ENCODE measurements at places on chromosomes 3 and 15.
A peak's percentile ranks its signal among the peaks of the same experiment; 100 is the strongest.

GRCh38 chr3:123457841-123458240 lies 9.0 kb upstream of the ADCY5 start:
- DNase-seq, result no peak

- DNase-seq, result no peak
Measured at GRCh38 chr3:14175383-14176037, 2.9 kb downstream of the XPC start.

- no peak for DNase-seq
Measured at GRCh38 chr3:123667784-123668183, 82.9 kb upstream of the HACD2 start.

DNA sequence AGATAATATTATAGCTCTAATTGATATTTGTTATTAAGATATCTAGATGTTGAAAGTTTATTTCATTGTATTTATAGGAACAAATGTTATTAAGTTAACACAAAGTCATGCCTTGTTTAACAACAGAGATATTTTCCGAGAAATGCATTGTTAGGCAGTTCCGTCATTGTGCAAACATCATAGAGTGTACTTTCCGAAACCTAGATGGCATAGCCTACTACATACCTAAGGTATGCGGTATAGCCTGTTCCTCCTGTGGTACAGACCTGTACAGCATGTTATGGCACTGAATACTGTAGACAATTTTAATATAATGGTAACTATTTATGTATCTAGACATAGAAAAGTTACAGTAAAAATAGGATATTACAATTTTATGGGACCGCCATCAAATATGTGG lies 114.3 kb downstream of the NAALADL2 start:
- no peak for DNase-seq

DNA sequence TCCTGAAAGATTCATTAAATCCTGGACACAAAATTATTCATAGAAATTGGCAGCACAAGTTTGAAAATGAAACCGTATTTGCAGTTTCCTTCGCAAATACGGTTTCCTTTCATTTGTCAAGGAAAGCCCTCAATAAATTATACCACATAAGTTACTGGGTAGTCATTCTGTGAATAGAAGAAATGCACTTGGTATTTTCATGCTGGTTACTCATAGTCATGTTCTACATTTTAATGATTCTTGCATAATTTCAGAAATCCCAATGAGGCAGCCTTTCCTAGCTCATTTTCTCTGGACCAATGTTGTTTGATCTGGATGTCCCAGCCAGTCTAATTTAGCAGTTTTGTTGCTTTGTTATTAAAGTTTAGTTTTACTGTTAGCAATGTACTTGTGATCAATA lies 43.2 kb downstream of the MINAR1 start:
- no peak for DNase-seq

DNA sequence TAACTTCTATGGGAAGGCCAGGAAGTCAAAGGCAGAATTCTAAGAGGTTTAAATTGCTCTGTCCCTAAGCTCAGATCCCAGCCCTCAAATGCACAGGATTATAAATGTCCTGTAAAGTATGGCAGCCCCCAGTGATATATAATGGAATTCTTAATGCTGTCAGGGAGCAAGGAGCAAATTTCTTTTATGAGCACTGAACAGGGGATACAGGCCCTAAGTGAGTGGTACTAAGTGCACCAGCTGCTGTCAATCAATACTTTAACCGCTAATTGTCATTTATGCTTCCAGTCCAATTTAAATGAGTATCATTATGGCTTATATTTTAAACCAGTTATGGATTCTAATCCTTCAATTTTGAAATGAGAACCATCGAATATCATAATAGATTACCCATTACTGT lies 4.7 kb downstream of the SLC9A9 start:
- DNase-seq, result no peak

GRCh38 chr3:158769952-158770740 lies 31.7 kb upstream of the MFSD1 start:
- no peak for DNase-seq

GRCh38 chr3:187995043-187995400 lies 158.9 kb upstream of the LPP start:
- DNase-seq, result no peak

DNA sequence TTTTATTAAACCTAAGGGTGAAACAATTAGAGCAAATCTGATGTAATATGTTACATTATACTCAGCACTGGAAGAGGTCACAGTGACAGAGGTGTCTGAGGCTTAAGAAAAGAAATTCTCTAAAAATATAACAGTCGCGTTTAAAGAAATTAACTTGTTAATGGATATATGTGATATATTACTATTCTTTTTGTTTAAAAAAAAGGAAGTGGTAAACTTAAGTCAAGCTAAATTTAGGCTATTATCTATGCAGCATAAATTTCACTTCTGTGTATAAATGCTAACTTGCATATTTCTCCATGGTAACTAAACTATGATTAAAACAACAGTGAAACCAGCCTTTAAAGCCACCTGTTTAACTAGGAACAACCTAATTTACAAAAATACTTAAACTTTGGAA lies 191.3 kb downstream of the FOXP1 start:
- DNase-seq, result no peak

DNA sequence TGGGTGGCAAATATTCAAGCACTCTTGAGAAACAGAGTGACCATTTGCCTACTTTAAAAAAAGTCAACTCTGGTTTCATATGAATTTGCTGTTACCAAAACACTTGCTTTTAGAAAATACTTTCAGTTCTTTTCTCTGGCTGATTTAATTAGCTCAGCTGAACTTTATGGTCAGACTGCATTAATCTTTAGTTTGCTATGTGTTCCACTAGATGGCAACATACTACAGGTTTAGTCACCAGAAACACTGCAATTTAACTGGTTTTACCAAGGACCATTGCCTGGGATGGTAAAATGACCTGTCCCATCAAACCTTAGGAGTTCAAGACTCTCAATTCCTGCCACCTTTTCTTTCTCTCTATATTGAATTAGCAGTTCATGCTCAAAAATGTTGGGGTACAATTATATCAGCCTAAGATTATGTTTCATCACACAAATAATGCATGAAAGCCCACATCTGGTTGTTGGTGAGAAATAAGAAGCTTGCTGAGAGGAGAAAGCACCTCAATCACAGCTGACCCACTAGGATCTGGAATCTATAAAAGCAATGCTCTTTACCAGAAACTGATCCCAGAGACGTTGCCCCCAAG lies 14.2 kb downstream of the EIF4E3 start:
- peak; percentile 45 for DNase-seq

- no peak for DNase-seq
Measured at GRCh38 chr15:44620081-44620480, 43.4 kb downstream of the SPG11 start.

GRCh38 chr3:61181874-61182273 lies 69.4 kb downstream of the FHIT start:
- no peak for DNase-seq

GRCh38 chr15:25431836-25432561 lies 6.8 kb downstream of the UBE3A start:
- no peak for DNase-seq

GRCh38 chr3:127632035-127632820 lies 3.2 kb downstream of the PODXL2 start:
- DNase-seq, result no peak

- peak; percentile 1 for DNase-seq
Measured at GRCh38 chr3:61547625-61548024, 13.7 kb upstream of the PTPRG start.

DNA sequence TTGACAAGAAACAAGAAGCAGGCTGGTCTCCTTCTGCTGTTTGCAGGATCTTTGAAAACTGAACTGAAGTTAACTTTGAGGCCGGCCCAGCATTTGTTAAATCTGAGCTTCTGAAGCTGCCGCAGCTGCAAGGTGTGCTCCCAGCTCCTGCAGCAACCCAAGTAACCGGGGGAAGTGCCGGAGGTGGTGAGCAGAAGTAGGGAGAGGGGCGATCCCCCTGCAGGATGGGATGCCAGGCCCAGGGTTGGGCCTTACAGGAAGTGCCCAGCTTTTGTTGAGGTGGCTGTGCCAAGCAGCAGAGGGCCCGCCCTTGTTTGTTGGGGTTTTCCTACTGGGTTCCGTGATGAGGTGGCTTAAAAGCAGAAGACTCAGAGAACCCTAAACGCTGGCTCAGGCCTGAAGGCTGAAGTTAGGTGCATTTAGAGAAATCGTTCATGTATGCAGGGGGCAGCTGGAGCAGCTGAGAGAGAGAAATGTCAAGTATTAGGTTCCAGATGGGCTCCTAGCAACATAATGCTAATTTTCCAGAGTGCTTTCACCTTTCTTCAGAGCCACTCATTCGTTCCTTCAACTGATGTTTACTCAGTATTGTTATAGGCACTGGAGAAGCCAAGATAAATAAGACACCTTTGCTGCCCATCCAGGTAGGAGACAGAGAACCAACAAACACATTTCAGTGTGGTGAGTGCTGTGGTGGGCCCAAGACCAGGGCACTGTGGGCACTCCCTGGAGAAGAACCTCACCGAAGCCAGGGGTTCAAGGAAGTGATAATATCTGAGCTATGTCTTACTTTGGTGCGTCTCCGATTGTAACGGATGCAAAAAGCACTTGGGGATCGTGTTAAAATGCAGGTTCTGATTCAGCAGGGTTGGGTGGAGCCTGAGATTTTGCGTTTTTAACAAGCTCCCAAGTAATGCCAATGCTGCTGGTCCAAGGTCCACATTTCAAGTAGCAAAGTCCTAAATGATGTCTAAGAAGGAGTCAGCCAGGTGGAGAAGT lies 42.2 kb upstream of the PLCL2 start:
- no peak for DNase-seq

GRCh38 chr3:46542344-46542743 lies 23.8 kb downstream of the LRRC2 start:
- no peak for DNase-seq

DNA sequence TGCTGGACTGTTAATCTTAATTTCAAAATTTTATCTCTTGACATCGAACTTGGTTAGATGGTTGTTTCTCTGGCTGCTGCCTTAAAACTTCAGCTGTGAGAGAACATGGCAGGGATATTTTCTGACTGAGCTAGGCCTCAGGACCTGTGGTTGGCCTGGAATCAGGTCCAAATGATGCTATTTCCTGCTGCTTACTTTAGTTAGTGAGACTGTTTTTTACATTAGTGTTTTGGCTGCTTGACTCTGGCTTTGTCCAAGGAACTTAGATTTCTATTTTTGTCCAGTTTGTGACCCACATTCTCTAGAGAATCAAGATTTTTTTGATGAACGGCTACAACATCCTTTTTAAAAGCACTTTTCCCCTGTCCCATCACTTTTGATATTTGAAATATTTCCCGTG lies 497.9 kb upstream of the SGO1 start:
- DNase-seq, result no peak

GRCh38 chr3:153350420-153350819 lies 188.4 kb downstream of the RAP2B start:
- no peak for DNase-seq

DNA sequence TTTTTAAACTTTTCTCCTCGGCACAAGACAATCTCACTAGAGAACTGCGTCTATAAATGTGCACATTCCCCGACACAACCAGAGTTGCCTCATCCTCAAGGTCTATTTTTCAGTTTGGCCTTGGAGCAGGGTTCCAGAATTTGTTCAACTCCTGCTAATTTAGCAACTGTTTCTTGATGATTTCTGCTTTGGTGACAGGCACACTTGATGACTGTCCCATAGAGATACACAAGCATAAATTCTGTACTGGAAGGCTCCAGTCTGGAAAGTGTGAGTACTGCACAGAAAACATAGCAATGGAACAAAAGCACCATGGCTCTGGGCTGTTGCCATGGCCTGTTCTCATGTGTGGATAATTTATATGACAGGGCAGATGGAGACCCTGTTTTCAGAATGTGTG lies 379.6 kb upstream of the PDZRN3 start:
- no peak for DNase-seq

GRCh38 chr3:52397676-52398399 lies 47.1 kb downstream of the SEMA3G start:
- DNase-seq, result no peak

DNA sequence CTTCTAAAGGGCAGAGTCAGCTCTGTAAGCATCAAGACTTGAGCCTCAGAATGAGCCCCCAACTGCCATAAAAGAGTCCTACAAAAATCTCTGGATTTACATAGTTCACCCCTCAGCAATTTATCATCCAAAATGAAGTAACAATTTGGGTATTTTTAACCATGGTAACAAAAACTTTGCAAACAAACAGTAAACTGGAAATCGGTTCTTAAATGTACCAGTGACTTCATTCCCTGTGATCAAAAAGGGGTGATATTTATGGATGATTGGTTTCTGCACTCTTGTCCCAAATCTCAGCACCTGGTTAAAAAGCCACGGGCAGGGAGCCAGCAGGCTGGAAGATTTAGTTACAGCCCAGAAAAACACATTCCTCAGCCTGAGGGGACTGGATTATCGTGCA lies 73.6 kb downstream of the TFG start:
- no peak for DNase-seq

GRCh38 chr3:141441381-141442364 lies 45.2 kb upstream of the RASA2 start:
- no peak for DNase-seq

DNA sequence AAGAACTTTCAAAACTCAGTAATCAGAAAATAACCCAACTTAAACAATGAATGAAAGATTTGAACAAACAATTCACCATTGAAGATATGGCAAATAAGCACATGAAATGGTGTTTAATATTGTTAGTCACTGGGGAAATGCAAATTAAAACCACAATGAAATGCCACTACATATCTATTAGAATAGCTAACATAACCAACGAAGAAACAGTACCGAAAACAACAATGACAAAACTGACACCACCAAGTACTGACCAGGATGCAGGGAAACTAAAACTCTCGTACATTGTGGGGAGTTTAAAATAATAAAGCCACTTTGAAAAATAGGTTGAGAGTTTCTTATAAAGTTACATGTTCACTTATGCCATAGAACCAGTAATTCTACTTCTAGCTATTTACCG lies 69.1 kb downstream of the KBTBD8 start:
- DNase-seq, result peak; percentile 10

DNA sequence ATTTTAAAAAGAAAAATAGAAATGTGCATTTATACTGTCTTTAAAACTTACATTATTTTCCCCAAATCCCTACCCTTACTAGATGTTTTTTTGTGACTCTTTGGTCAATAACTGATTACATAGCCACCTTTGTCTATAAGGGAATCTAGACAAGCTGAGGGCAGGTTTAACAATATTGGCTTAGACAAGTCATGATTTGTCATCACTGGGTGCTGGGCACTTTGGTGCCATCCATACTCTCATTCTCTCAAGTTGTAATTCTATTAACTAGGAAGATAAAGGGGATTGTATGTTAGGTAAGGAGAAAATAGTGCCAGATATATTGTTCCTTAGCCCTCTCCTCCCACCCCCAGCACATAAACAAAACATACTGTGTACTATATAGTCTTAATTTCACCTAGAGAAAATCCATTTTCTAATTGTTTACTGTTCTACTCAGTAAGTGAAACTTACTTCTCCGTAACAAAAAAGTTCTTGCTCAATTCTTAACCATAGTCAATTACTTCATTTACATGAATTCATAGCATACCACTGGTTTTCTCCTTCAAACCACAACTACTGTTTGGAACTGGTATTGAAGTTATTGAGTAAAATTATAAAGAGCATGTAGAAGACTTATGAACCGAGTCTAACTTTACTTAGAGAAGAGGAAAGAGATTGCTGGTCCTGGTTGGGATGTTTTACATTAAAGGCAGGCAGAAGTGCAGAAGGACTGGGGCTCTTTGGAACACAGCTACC lies 877.1 kb downstream of the PDCD6IP start:
- DNase-seq, result no peak

- DNase-seq, result no peak
Measured at GRCh38 chr3:186241910-186242821, 119.9 kb downstream of the DGKG start.

- DNase-seq, result no peak
Measured at GRCh38 chr3:112233083-112233482, 60.9 kb downstream of the SLC9C1 start.

- no peak for DNase-seq
Measured at GRCh38 chr3:94522488-94522887, 459.6 kb downstream of the NSUN3 start.

All from NCI-H1048 (cell line).